NCI-H1930 (cell line): ENCODE measurements at places on chromosomes 12 and 14.

GRCh38 chr12:124422570-124423523, 128.0 kb downstream of the RFLNA start:
- DNase-seq, result no peak

DNA sequence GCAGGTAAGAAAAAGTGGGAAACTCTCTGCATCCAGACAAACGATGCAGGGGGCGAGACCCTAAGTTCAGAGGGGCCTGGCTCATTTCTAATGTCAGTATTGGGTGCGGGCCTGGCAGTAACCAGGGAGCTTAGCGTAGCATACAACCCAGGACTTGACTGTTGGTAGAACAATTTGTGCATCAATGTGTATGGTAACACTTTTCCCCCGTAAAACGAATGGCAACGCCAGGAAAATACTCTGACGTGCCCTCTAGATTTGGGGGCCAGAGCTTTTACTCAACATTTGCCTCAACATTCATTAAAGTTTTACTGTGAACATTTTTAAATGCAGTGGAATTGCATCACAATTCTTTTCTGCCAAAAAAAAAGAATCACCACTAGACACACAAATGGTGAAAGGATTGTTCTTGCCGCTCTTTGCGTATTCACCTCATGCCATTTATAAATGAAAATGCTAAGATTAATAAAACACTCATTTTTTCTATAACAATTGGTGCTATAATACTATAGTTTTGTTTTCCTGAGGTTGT, 867 bp downstream of the RHOJ start:
- no peak for DNase-seq

GRCh38 chr12:132275110-132275531, 54.3 kb downstream of the GALNT9 start:
- DNase-seq, result no peak

GRCh38 chr14:41171045-41171444, 435.6 kb upstream of the LRFN5 start:
- no peak for DNase-seq

GRCh38 chr14:21454843-21455544, 929 bp downstream of the CHD8 start:
- no peak for DNase-seq

- no peak for DNase-seq
Observed at GRCh38 chr14:105931808-105932483, 405.6 kb downstream of the TMEM121 start.

- DNase-seq, result no peak
Observed at GRCh38 chr12:29039013-29039412, 110.1 kb upstream of the FAR2 start.

DNA sequence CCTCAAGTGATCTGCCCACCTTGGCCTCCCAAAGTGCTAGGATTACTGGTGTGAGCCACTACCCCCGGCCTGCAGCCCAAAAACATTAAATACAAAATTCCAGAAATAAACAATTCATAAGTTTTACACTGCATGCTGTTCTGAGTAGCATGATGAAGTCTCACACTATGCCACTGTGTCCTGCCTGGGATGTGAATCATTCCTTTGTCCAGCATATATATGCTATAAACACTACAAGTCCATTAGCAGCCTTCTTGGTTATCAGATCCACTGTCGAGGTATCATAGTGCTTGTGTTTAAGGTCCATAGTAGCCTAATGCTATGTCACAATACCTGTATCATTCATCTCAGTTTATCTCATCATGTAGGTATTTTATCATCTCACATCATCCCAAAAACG, 15.9 kb downstream of the INTS13 start:
- no peak for DNase-seq
